Brain pericyte (primary cell): ENCODE measurements at places on chromosomes 2 and 18.

DNA sequence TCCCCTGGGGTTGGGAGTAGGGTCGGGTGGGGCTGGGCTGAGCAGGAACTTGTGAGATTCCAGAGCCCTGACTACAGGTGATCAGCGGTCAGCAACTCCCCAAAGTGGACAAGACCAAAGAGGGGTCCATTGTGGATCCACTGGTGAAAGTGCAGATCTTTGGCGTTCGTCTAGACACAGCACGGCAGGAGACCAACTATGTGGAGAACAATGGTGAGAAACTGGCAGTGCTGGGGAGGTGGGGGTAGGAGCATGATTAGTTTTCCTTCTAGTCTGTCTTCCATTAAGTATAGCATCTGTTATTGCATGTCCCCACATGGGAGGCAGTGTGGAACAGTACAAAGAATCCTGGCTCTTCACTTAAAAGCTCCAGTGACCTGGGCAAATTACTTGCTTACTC lies 23.7 kb downstream of the ZNF142 start:
- DNase-seq = no peak

DNA sequence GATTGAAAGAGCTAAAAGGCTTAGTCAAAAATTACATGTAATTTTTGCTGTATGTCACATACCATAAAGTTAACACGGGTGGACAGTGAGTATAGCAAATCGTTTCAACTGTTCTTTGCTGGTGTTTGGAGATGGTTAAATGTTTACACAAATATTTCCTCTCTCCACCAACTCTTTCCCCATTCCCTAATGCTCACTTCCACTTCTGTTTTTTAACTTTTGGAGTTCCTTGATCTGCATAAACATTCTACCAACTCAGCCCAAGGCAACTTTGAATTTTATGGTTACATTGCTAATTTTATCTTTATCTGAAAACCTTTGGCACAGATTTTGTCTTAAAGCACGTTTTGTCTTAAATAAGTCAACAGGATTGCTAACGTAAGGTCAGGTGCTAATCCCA lies 1.9 kb upstream of the SPOPL start:
- no peak for DNase-seq

GRCh38 chr2:192584976-192585375 lies 390.2 kb upstream of the TMEFF2 start:
- DNase-seq = no peak

- DNase-seq = no peak
These were observed 4.3 kb downstream of the AGPS start for GRCh38 chr2:177396703-177397460.

DNA sequence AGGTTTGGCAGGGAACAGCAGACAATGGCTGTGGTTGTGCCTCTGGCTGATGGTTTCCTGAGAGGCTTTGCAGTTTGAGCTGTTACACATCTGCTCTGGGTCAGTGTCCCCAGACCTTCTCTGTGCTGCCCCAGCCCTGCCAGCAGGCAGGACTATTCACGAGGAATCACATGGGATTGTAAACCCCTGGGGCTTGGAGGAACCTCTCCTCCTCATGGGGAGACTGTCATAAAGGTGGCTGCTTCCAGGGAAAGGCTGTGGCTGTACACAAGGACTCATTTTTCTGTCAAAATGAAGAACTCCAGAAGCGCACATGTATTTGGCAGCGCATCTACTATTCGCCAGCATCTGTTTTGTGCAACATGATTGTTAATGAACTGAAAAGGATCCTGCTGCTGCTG lies 142.6 kb upstream of the CYP1B1 start:
- DNase-seq = no peak

GRCh38 chr18:11541179-11541578 lies 68.2 kb upstream of the SLC35G4 start:
- DNase-seq = no peak

- no peak for DNase-seq
These were observed 389.7 kb downstream of the TXNL1 start for GRCh38 chr18:56248610-56249235.

GRCh38 chr18:62664414-62664813 lies 50.9 kb upstream of the PHLPP1 start:
- DNase-seq = no peak

DNA sequence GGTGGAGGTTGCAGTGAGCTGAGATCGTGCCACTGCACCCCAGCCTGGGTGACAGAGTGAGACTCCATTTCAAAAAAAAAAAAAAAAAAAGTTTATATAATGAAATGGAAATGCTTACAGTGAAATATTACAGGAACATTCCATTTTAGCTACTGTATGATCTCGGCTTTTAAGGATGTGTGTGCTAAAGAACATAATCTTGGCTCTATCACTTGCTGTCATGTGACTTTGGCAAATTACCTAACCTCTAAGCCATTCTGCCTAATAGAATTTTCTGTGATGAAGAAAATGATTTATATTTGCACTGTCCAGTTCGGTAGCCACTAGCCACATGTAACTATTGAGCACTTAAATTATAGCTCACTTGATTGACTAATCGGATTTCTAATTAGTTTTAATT lies 36.3 kb downstream of the SMAD4 start:
- no peak for DNase-seq
